ENCODE measurements at places on chromosomes 13 and 19.

DNA sequence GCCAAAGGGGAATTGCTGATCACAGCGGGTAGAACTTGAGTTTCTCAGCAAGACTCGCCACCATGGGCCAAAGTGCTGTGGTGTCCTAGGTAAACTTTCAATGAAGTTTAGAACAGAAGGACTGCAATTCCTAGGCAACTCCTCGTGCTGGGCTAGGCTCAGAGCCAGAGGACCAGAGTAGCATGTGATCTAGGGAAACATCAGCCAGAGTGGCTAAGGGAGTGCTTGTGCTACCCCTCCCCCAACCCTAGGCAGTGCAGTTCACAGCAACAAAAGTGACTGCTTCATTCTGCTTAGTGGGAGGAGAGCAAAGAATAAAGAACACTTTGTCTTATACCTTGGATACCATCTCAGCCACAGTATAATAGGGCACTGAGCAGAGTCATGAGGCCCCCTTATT lies 1658.6 kb upstream of the MIR17HG start:
- DNase-seq: no peak

DNA sequence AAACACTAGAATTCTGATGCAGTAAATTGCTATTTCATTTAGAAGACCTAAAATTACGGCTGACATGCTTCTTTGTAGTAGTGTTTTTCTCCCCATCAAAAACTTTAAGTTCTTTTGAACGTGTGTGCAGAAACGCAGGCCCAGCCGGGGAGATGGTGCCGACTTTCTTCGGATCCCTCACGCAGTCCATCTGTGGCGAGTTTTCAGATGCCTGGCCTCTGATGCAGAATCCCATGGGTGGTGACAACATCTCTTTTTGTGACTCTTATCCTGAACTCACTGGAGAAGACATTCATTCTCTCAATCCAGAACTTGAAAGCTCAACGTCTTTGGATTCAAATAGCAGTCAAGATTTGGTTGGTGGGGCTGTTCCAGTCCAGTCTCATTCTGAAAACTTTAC lies 98.3 kb downstream of the TNFRSF19 start:
- DNase-seq: no peak

DNA sequence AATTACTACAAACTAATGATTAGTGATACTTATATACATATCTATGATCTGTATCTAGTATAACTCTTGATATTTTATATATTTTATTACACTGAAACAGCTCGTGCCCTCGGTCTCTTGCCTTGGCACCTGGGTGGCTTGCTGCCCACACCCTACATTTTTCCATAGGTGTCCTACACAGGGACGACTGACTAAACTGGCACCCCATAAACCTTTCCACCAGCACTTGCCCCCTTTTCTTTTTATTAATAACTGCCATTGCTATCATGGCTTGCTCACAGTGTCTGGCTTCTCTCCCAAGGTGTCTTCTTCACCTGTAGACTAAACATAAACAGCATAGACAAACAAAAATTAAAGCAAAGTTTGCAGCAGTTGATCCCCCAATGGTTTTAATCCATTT lies 30.4 kb downstream of the CLEC4M start:
- DNase-seq: no peak

DNA sequence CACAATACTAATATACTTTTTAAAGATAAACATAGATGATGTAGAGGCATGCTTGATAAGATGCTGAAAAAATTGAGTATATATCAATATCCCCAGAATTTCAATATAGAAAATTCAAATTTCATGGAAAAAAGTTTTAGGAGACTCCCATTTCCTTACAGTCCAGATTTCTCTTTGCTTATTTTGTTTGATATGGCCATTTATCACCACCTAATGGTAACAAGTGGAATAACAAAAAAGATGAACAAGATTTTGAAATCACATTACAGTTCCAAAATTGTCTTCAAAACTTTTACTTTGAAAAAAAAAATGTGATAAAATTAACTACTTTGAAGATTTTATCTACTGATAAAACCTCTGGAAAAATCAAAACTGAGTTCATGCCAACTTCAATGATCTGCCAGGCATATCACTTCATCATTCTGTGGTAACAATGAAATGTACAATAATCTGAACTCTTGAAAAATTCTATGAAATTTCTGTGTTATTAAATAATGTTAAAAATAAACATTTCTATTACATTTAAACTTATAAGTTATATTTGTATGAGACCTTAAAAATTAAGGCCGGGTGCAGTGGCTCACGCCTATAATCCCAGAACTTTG lies 17.5 kb downstream of the MIPEP start:
- DNase-seq: no peak

- no peak for DNase-seq
Observed at GRCh38 chr13:22110368-22110767, 439.5 kb downstream of the FGF9 start.

- no peak for DNase-seq
Observed at GRCh38 chr13:104288496-104288895, 1222.3 kb upstream of the SLC10A2 start.

DNA sequence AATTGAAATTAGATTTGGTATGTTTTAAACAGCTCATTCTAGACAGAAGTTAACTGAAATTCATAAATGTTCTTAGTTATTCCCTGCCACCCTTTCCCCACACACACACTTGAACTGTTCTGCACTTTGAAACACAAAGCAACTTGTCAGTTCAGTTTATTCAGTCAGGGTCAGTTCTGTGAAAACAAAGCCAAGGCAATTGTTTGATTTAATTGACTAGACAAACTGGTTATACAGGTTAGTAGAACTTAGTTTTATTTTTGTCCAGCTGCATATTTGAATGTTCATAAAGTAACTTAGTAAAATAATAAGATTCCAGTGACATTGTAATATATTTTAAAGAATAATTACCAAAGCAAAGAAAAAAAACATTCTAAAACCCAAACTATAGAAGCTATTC lies 98.3 kb upstream of the KLF5 start:
- no peak for DNase-seq

GRCh38 chr13:51223560-51224270 lies 1.5 kb downstream of the FAM124A start:
- DNase-seq: no peak

DNA sequence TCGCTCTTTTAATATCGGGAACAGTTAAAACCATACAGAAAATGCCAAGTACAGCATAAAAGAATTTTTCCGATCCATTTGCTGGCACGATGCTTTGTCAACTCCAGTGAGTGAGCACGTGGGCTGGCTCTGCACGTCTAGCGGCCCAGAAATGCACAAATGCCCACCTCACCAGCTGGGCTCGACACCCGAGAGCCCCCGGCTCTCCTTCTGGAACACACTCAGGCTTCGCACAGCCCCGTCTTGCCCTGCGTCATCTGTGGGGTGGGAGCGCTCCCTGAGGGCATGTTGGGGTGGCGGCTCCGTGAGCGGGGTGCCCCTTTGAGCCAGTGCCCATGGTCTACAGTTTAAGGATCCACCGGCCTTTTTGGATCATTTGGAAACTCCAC lies 24.5 kb downstream of the ATP4B start:
- DNase-seq: no peak

DNA sequence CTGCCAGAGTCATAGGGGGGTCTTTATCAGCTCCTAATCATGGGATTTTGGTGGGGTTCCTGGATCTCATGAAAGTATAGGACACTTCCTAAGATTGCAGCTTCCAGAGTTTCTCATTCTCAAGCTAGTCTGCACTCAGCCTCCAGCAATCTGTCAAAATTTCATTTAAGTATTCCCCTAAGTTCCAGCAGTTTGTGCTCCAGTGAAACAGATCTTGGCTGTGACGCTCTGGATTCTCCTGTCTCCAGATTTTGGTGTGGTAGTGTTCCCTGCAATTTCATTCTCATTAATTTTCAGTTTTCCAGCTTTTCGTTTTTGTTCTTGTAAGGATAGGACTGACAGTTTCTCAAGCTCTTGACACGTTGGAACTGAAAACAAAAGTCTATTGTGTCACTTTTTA lies 908.9 kb upstream of the MIR17HG start:
- no peak for DNase-seq

Data from CD4-positive, alpha-beta T cell treated with Interleukin-6 at 100 ng/mL for 8 hours (primary cell).